NCI-H446 treated with DMSO at 0.1 percent for 48 hours (cell line): ENCODE measurements at places on chromosomes 7 and 10.

DNA sequence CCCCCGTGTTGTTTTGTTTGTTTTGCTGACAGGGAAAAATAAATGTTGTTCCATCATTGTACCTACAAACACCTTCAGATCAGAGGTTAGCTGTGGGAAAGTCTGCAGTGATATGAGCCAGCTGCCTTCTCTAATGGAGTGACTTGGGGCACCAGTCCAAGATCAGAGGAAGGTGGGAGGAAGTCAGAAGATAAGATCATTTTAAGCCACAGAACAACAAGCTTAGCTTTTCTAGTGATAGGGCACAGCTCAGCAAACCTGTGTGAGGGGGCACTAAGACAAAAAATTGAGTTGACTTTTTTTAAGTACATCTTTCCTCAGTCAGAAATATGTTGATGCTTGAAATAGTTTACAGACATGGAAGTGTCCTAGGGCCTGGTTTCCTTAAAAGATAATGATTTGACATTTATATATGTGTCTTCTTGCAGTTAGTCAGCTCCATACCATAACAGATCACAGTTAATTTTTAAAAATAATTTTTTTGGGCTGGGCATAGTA lies 240.3 kb upstream of the KAT6B start:
- DNase-seq = no peak

DNA sequence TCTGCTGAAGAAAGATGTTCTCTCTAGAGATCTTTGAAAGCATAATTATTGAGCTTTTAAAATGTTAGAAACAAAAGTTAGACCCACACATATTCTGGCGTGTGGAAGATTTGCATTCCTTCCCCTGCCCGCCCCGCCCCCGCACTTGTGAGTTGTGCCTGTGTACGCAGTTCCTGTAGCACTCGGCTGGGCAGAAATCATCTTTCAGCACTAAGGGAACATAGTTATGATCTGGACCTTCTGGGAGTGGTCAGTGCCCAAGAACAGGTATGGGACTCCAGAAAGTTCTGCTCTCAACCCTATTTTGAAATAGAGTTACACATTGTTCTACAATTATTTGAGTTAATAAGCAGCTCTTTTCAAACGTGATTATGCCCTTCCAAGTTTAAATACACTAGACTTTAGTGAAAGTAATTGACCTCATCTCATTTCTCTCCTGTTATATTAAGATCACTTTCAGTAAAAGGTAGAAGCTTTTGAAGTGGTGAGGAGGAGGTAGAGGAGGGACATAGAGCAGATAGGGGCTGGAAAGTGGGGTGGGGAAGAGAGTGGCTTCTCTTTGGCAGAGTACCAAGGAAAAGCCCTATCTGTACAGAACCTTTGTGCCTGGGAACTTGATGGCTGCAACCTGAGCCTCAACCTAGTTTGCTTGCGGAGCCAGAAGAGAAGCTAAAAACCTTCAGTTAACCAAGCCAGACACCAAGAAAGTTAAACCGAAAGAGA lies 5.7 kb downstream of the BLVRA start:
- DNase-seq = no peak

DNA sequence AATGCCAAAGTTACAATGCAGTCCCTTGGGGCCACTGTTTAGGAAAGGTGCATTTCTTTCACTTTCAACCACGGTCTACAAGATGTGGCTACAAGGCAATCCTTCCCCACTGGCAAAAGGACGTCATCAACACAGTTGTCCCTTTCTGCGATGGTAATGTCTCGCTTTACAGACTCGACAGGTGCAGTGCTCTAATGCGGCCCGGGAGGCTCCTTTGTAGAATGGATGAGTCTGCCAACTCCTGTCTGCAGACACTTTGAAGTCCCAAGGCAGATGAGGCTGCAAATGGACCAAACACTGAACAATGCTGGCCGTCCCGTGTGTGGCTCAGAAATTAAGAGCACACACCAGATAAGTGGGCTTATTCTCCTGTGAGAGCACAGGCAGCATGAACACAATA lies 133.7 kb downstream of the PIP4K2A start:
- DNase-seq = no peak

GRCh38 chr10:12181065-12181775 lies 14.5 kb downstream of the NUDT5 start:
- DNase-seq = no peak
